ENCODE measurements at places on chromosomes 16 and 17. TPM values are rescaled to one million over a fixed set of nuclear protein-coding genes. Genes with fewer than 3 reads are reported as not detected.

The FADS6 gene
- not detected for total RNA-seq

The KRT25 gene
- not detected for total RNA-seq

DNA sequence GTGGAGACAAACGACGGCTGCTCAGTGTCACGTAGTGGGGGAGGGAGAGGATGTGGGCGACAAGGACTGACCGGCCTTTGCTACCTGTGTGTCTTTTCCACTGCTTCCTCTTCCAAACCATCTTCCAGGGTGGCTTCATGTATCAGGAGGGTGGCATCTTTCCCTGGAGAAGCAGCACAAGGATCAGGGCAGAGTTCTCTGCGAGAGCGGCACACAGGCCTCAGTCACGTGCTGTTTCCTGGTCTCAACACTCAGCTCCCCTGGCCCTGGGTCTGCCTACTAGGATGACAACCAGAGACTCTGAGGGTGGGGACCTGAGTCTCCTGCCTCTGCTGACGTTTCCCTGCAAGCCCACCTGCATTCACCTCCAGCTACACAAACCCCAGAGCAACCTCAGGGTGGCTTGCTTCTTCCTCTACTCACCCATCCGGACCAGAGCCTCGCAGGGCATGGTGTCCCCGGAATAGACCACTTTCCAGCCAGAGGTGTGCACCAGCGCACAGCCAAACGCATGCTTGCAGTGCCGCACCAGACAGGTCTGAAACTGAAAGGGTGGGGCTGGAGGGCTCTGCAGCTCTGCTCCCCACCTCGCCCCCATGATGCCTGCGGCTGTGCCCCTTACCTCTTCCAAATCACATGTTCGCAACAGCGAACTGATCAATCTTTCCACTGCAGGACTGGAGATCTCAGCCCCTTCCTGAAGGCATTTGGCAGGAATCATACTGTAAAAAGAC is 23.3 kb downstream of the ELAC2 start:
- DNase-seq: no peak

DNA sequence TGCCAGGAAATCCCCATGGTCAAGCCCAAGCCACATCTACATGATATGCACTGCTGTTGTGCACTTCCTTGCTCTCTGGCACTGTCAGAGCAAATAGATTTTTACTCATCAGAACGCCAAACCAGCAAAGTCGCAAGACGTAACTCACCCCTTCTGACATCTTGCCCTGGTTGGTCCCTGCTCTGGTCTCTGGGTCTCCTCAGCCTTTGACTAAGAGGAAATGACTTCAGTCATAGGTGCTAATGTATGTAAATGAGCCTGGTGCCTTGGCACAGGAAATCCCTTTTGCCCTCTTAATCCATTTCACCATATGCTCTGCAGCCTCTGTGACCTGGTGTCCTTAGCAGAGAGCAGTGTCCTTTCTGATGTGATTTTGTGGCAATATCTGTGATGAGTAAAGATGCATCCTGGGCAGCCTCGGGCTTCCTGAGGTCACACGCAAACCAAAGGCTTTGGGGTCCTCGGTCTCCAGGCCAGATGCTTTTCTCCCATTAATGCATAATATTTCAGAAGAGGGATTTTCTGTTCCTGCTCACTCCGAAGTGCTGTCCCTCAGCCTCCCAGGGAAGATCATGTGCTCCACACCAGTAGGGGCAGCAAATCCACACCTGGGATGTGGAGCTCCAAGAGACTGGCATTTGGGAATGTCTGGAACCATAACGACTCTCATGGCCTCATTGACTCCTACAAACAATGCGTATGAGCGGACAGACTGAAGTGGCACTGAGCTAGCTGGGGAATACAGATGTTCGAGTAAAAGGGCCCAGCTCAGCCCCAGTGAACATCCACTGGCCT is 66.9 kb downstream of the GP2 start:
- no peak for DNase-seq

DNA sequence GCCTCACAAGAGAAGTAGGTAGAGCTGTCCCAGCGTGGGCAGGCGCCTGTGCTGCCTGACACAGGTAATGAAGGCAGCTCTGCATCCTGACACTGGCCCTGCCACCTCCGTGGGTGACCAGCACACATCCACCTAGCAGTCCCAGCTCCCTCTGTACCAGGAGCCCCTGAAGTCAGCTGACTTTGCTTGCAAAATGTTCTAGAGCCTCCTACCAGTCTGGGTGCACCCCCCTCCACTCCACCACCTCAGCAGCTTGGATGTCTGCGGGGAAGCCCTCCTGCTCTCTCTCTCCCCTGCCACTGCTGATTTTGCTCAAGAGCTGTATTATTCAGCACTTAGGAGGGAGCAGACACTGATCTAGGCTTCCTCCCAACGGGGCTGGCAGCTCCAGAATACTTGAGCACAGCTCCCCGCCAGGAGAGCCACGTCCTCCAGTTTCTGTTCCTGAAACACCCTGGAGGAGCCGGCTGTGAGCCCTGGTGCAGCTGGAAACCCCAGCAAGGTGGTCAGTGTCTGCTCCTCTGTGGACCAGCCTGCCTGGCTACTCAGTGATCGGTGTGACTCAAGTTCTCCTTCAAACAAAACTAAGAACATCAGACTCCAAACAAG is 1.0 kb downstream of the RNF166 start:
- no peak for DNase-seq

The CES1 gene
- 0.15 TPM for total RNA-seq

The ICAM2 gene
- total RNA-seq: 6.4 TPM

DNA sequence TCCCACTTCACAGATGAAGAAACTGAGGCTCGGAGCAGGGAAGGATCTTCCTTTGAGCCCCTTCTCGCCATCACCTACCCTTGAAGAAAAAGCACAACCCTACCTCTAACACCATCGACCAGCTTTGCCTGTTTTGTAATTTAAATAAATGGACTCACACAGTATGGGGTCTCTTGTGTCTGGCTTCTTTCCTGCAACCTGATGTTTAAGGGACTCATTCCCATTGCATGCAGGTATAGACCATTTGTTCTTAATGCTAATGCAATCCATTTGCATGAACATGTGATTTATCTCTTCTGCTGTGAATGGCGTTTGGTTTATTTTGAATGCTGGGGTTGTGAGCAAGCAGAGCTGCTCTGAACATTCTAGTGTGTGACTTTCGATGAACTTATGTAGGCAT is 150.8 kb upstream of the FOXF1 start:
- DNase-seq: no peak

GRCh38 chr16:8376430-8376829 is 213.9 kb downstream of the TMEM114 start:
- no peak for DNase-seq

DNA sequence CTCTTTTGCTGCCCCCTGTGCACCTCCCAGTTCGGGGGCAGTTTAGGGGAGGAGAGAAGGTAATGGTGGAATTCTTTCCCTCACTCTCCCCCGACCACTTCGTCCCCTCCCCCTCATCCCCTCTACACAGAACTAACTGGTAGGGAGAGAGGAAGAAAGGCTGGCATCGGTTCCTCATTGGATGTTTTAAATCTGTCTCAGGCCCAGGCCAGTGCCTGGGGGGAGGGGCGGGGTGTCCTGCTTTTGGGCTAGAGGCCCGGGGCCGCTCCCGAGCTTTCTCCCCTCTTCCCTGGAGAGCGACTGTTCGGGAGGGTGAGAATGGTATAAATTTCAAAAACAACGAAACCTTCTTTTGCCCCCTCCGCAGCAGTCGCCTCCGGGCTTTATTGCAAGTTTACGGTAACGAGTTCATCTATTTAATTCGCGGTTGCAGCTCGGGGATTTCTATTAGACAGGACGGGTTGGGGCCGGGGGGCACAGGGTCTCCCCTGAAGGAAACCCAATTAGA is at the start of gene PRAC2:
TSS of gene PRAC2 (plus strand) at position 271 of the 508 bp plus-strand sequence. CDS start 1,226 bp downstream, outside the sequence.
- DNase-seq: no peak

DNA sequence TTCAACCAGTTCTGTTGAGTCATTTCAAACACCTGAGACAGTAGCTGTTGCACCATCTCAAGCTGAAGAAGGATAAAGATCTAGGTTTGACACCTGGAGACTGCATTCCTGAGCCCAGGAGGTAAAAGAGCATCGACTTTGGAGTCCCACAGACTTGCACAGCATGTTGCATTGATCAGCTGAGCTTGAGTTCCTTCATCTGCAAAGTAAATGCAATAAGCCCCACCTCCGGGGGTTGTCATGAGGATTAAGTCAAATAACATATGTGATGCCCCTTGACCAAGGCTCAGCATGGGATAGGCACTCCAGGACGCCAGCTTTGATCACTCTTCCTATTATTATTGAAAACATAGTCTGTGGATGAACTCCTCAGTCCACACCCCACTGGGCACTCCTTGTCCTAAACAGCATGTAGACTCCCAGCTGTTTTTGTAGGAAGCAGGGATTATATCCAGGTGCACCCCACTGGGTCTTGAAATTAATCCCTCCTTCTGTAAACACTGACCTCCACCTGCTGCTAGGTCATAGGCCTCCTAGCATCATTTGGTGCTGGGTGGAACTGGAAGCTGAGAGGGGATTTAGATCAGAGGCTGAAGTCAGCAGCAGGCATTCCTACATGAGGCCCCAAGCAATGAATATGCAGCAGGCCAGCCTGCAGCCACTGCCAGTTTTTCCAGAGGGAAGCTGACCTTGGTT is 259.0 kb downstream of the HS3ST4 start:
- DNase-seq: no peak

The ZKSCAN2 gene
- 2.6 TPM for total RNA-seq

GRCh38 chr17:20991276-20992037 is 51.4 kb downstream of the USP22 start:
- DNase-seq: no peak

DNA sequence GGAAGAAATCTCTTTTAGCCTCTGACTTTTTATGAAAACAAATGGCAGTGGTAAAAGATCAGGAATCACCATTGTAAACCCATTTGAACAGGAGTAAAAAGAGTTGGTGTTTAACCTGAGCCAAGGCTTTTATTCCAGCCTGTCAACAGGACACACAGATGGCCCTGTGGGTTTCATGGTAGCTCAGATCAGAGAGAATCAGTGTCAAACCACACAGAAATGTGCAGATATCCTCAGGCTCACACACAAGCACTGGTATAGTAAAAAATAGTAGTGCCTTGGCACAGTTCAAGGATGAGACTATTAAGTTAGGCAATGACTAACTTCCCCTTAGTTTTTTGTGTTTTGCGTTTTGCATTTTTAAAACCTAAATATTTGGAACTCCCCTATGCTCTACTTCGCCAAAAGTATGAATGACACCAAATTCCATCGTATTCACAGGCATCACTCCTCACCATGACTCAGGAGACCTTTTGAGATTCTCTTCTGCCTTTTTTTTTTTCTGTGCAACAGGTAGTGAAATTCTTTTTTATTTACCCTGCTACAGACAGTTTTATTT is 1200.0 kb downstream of the CDH11 start:
- DNase-seq: no peak

DNA sequence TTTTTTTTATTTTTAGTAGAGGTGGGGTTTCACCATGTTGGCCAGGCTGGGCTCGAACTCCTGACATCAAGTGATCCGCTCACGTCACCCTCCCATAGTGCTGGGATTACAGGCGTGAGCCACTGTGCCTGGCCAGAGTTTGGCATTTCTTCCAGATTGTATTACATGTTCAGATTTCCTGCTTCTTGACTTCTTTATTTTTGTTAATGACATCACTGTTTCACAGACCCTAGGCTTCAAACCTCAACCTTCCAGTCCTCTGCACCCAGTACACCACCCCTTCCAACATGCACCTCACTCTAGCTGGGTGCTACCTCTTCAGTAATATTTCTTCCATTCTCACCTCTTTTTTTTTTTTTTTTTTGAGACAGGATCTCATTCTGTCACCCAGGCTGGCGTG is 53.6 kb upstream of the ZFHX3 start:
- no peak for DNase-seq

- no peak for DNase-seq
Measured at GRCh38 chr16:87949071-87949744, 2.0 kb upstream of the BANP start.

The FBXO39 gene
- not detected for total RNA-seq

GRCh38 chr17:1868090-1868489 is 38.3 kb downstream of the RPA1 start:
- DNase-seq: no peak

GRCh38 chr17:1109606-1110540 is 69.9 kb downstream of the ABR start:
- DNase-seq: peak; percentile 47

The PLEKHM1 gene
- total RNA-seq: 29.3 TPM

- DNase-seq: peak; percentile 87
Measured at GRCh38 chr17:38454532-38454931, 26.3 kb downstream of the ARHGAP23 start.

GRCh38 chr17:27807567-27808470 is 7.5 kb upstream of the NOS2 start:
- DNase-seq: no peak

The TSPOAP1 gene
- total RNA-seq: 6.1 TPM

DNA sequence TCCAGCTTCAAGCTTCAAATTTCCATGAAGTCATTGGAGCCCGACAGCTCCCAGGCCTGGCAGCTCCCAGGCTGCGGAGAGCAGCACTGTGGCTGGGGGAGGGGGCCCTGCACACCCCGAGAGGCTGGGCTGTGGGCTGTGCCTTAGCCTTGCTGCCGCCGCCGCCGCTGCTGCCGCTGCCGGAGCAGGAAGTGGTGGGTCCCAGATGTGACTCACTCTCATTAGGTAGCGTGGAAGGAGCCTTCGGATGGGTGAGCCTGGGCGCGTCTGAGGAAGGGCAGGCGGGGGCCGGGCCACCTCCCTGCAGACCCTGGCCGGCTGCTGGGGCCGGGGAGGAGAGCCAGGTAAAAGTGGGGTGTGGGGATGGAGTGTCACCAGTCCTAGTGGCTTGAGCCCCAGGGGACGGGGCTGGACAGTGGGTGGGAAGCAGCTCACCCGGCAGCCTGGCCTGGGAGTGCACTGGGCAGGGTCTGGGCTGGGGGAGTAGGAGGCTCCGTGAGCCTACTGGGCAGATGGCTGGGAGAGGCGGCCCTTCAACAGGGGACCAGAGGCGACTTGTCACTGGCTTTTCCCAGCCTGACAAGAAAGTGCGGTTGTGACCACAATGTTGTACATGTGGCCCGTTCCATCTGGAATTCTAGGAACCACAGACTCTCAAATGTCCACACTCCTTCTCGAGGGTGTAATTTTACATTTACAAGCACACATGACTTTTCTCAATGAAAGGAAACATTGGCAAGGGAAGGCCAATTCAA is at the start of gene ADCY7:
TSS of gene ADCY7 (plus strand) at position 215 of the 755 bp plus-strand sequence. CDS start 21,629 bp downstream, outside the sequence.
- DNase-seq: peak; percentile 73

GRCh38 chr17:43170766-43171585 is at the start of gene NBR1:
Gene NBR1, plus strand, starts transcription at chr17:43171214. Its CDS starts 4,586 bp downstream, at chr17:43175800.
- peak; percentile 97 for DNase-seq

DNA sequence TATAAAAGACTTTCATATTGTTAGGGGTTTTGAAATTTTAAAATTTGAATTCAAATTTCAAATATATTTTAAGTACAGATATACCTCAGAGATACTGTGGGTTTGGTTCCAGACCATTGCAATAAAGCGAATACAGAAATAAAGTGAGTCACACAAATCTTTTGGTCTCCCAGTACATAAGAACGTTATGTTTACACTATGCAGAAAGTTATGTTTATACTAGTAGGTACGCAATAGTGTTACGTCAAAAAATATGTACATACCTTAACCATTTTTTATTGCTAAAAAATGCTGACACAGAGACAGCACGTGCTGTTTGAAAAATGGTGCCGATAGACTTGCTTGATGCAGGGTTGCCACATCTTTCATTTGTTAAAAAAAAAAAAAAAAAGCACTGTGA is 19.7 kb downstream of the NUP88 start:
- no peak for DNase-seq

- DNase-seq: no peak
Measured at GRCh38 chr17:75133001-75133400, 1.5 kb upstream of the NT5C start.

Data from renal cortical epithelial cell (primary cell).